ENCODE measurements at places on chromosomes 4 and X.

DNA sequence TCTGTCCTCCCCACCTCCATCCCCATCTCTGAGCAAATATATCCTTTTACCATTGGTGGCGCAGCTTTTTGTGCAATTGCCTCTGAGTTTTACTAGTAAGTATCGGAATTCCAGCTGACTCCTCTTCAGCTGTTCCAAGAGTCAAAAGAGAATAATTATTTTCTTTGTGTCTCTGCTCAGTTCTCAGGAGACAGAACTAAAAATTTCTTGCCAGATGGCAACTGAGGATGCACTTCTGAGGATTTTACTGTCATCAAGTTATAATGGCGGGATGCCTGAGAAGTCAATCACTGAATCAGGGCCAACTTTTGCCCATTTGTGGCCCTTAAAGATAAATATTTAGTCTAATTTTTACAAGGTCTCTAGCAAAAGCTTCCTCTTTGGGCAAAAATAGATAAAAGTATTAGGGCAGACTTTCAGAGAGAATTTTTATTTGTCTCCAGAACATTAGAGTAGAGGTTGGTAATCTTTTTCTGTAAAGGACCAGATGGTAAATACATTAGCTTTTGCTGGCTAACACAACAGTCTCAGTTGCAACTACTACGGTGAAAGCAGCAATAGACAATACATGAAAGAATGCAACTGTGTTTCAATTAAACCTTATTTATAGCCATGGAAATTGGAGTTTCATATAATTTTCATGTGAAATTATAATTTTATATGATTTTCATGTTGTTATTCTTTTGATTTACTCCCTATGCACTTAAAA, 15.6 kb upstream of the ADGRA3 start:
- no peak for DNase-seq

DNA sequence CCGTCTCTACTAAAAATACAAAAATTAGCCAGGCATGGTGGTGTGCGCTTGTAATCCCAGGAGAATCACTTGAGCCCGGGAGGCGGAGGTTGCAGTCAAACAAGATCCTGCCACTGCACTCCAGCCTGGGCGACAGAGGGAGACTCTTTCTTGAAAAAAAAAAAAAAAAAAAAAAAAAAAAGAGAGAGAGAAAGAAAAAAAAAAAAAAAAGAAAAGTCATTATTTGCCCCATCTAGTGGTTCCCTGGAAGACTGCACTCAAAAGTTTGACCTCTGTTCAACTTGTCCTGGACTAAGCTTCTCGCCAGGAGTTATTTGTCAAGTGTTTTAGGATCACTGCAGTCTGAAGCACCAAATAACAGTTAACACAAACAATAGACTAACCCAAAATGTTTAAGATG, 45.3 kb upstream of the KCTD8 start:
- no peak for DNase-seq

DNA sequence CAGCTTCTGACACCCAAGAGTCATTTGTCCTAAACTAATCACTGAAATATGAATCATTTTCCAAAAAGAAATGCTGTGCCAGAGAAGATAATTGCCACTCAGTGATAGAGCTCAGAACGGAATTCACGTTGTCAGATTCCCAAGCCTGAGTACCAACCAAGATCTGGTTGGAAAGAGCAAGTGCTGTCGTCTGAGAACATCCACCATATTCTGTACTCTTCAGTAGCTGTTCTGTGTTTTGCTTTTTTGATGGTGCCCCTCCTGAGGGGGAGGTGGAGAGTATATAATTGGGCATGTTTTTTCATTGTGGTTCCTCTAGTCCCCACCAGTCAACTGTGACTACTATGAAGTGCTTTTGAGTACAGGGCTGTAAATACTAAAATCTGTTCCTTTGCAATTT, 13.2 kb downstream of the RUFY3 start:
- no peak for DNase-seq

DNA sequence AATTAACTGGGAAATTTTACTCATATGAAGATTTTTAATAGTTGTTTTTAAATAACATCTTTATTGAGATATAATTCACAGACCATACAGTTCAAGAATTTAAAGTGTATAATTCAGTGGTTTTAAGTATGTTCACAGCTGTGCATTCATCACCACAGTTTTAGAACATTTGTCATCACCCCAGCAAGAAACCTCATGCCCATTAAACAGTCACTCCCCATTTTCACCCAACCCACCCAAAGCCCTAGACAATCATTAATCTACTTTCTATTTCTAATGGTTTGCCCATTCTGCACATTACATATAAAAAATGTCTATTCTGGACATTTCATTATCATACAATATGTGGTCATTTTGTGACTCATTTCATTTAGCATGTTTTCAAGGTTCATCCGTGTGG, 2.8 kb downstream of the UPRT start:
- DNase-seq, result no peak

- no peak for DNase-seq
Measured at GRCh38 chr4:89413518-89413917, 105.9 kb upstream of the GPRIN3 start.

GRCh38 chrX:46251755-46252154, 293.5 kb downstream of the ZNF674 start:
- no peak for DNase-seq

DNA sequence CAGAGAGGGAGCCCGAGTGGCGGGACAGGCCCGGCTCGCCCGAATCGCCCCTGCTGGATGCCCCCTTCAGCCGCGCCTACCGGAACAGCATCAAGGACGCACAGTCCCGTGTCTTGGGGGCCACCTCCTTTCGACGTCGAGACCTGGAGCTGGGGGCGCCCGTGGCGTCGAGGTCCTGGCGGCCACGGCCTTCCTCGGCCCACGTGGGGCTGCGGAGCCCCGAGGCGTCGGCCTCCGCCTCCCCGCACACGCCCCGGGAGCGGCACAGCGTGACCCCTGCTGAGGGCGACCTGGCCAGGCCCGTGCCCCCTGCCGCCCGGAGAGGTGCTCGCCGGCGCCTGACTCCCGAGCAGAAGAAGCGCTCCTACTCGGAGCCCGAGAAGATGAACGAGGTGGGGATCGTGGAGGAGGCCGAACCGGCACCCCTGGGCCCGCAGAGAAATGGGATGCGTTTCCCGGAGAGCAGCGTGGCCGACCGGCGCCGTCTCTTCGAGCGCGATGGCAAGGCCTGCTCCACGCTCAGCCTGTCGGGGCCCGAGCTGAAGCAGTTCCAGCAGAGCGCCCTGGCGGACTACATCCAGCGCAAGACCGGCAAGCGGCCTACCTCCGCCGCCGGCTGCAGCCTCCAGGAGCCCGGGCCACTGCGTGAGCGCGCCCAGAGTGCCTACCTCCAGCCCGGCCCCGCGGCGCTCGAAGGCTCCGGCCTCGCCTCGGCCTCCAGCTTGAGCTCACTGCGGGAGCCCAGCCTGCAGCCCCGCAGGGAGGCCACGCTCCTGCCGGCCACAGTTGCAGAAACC, 156.9 kb downstream of the SOWAHB start:
- DNase-seq, result no peak

- no peak for DNase-seq
Measured at GRCh38 chr4:122552898-122553297, 68.0 kb downstream of the IL21 start.

DNA sequence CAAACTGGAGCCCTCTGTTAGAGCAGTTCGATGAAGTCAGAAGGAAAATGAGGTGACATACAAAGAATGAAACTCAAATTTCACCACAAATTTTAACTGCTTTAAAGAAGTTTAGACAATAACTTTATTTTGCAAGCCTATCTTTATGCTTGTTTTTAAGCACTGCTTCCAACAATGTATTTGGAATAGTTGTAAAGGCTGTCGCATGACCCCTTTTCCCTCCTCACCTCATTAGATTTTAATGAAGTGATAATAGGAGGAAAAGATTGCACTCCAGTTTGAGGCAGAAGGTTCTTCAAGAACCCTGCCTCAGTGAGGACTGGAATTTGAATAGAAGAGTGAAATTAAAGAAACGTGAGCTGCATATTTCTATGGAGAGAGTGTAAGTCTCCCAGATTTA, 386.1 kb upstream of the NR3C2 start:
- no peak for DNase-seq

- DNase-seq, result no peak
Measured at GRCh38 chr4:153181700-153182099, 22.5 kb upstream of the TRIM2 start.

- DNase-seq, result no peak
Measured at GRCh38 chr4:123362103-123362502, 34.5 kb upstream of the SPRY1 start.

GRCh38 chr4:106347167-106347566, 21.4 kb downstream of the GIMD1 start:
- no peak for DNase-seq

GRCh38 chr4:66842026-66842723, 703.1 kb downstream of the CENPC start:
- no peak for DNase-seq

DNA sequence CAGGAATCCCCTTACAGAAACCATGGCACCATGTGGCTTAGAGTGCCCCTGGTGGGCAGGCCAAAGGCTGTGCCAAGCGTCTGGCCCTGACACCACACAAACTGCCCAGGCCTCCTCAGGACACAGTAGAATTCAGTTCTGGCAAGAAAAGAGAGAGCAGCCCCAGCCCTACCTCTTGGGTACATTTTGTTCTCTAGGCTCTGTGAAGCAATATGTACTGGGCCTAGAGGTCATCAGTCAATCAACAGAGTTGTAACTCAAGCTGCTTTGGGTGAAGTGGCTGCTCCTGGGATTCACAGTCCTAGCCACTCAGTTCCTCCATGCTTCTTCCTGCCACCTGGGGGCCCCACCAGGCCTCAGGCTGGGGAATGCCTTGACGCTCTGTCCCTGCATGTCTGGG, 158.1 kb upstream of the MAMLD1 start:
- DNase-seq, result no peak

DNA sequence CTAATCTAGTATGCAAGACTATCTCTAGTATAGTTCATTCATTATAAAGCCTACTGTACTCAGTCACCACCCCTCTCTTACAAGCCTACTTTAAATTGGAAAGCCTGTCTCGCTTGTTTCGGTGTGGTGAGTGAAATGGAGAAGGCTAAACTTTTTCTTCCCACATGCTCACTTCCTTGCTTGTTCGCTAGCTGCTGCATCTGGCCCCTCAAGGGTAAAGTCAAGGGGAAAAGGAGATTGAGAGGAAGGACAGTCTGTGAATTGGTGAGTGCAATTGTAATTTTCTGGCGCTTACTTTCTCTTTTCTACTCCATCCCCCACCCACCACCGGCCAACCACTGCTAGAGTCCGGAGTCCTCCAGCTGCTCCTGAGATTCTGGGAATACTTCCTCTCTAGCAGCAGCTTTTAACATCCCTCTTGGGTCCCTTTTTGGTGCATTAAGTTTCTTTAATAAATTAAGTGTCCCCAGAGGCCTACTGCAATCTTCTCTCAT, 12.1 kb upstream of the ARAP2 start:
- DNase-seq, result no peak

DNA sequence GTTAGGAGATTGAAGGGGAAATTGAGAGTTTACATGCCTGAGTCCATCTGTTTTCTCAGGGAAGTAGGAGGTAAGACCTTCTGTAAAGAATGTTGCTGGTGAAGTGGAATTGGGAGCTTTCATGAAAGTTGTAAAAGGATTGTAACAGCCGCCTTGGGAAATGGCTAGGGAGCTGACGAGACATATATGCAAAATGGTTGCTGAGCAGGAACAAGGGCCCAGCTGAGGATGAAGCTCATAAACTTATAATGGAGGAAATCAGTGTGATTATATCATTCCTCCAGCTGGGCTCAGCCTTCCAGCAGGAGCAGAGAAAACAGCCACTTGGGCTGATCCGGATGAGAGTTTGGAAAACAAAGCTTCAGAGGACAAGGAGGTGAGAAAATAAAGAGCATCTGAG, 208.7 kb downstream of the MAPK10 start:
- no peak for DNase-seq

DNA sequence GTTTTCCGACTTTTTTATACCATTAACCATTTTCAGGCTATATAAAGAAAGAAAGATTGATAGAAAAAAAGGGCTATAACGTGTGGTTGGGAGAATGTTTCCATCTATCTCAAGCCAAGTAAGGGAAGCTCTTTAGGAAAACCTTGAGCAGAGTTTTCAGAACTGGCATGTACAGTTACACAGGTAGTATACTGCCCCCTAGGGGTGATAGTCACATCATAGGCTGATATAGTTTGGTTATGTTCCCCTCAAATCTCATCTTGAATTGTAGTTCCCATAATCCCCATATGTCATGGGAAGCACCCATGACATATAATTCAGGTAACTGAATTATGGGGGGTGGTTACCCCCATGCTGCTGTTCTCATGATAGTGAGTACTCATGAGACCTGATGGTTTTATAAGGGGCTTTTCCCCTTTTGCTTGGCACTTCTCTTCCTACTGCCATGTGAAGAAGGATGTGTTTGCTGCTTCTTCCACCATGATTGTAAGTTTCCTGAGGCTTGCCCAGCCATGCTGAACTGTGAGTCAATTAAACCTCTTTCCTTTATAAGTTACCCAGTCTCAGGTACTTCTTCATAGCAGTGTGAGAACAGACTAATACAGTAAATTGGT, 186.8 kb downstream of the TMA16 start:
- DNase-seq, result peak; percentile 8

GRCh38 chr4:40662962-40663604, 33.4 kb upstream of the RBM47 start:
- DNase-seq, result no peak

DNA sequence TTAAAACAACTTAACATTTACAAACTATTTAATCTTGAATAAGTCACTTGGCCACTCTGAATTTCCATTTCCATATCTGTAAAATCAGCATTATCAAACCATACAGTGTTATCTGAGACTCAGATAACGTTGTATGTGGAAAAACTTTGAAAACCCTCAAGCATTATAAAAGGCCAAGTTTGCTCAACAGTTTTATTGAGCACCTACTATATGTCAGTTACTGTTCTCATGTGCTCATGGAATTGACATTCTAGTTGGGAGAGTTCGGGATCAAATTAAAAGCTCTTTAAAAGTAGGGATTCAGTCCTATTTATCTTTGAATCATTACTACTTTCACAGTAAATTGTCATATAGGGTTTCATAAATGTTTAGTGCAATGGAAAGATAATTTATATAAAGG, 97.9 kb downstream of the FRMPD4 start:
- no peak for DNase-seq

- no peak for DNase-seq
Measured at GRCh38 chr4:147965056-147965455, 233.2 kb downstream of the ARHGAP10 start.

GRCh38 chrX:10769696-10770619, 149.6 kb upstream of the MID1 start:
- DNase-seq, result peak; percentile 60

- no peak for DNase-seq
Measured at GRCh38 chr4:9923195-9923812, 98.0 kb downstream of the SLC2A9 start.

- no peak for DNase-seq
Measured at GRCh38 chrX:7190157-7190556, 42.2 kb upstream of the PUDP start.

DNA sequence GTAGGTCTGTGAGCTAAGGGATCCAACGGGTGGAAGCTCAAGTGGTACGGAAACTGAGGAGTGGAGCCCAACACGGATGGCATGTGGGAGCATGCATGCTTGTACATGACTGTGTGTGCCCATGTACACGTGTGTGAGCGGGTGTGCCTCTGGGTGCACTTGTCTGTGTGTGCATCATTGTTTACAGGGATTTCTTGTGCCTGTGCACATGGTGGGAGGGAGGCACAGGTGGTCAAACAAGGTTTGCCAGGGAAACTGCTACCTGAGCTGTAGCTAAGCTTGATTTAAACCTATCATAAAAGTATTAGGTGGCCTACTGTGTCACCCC, 122.5 kb upstream of the MAMLD1 start:
- no peak for DNase-seq
